ENCODE measurements at places on chromosomes 2 and 18.

DNA sequence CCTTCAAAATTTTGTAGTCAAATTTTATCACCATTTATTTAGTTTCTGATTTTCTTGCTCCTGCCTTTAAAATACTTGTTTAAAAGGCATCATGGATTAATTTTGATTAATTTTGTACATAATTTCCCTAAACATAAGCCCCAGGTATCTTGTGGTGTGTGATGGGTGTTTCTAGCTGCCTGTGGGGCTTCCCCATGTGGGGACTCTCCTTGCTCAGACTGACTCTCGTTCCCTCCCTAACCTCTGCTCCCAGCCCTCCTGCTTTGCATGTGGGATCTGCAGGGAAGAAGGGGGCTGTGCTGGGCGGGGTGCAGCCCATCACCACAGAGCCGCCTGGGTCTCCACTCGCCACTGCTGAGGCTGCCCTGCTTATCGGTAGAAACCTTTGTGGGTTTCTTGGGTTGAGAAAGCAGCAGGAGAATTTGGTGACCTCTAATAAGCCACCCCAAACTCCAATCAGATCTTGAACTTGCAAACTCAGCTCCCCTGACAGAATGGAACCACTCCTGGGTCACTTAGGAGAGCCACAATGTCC lies 72.5 kb downstream of the MRPS9 start:
- DNase-seq: no peak

DNA sequence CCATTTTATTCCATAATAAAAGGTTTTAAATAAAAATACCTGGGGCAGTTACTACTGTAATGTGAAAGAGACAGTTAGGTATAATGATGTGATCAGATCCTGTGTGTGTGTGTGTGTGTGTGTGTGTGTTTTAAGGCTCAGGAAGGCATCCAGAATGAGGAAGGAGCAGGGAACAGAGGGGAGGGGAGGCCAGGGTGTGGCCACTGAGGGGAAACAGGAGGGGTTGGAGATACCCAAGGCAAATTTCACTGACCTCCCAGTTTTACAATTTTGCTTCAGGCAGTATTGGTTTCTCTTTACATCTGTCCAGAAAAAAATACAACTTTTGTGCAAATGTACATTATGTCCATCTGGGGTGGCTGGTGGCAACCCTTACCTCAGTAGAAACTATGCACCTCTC lies 163.5 kb upstream of the FBXO11 start:
- DNase-seq: no peak

- no peak for DNase-seq
Measured at GRCh38 chr18:6747646-6748045, 18.1 kb downstream of the ARHGAP28 start.

- DNase-seq: no peak
Measured at GRCh38 chr18:63022429-63023022, 297.0 kb downstream of the BCL2 start.

GRCh38 chr2:150127995-150128394 lies 359.5 kb downstream of the RND3 start:
- DNase-seq: no peak

DNA sequence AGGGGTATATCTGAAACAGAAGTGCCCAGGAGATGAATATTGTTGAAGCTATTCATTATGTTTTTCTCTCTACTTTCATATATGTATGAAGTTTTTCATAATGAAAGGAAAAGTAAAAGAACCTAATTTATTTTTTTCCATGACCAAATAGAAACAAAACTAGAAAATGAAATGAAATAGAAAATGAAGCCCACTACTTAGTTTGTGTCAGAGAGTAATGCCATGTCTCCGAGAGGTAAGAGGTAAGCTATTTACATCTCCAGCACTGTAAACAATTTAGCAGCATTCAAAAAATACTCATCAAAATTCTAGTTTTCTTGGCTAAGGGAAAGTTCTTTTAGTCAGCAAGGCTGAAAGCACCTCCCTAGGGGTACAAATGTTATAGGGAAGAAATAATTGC lies 238.6 kb downstream of the PTH2R start:
- no peak for DNase-seq

DNA sequence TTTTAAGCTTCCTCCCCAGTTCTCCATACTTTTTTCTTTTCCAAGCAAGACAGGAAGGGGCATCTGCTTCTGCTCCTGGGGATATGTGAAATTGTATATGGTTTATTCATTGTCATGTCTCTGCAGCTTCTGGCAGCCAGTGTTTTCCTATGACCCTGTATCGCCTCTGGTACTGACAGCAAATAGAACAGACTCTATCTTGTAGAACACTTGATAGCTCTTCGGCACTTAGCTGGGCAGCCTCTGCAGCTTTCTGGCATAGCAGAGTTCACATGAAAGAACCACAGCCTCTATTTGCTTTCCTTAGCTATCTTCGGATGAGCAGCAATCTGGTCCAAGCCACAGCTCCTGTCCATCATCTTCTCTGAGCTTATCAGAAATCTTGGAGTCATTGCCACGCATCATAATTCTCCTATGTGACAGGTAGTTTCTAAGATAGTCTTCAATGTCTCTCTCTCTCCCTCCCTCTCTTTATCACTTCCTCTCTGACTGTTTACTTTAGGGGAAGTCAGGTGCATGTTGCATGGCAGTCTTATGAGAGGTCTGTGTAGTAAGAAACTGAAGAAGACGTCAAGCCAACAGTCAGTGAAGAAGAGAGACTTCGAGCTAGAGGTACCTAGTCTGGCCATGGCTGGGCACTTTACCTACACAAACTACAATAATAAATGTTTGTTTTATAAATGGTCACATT lies 627.7 kb upstream of the CDH2 start:
- DNase-seq: no peak

DNA sequence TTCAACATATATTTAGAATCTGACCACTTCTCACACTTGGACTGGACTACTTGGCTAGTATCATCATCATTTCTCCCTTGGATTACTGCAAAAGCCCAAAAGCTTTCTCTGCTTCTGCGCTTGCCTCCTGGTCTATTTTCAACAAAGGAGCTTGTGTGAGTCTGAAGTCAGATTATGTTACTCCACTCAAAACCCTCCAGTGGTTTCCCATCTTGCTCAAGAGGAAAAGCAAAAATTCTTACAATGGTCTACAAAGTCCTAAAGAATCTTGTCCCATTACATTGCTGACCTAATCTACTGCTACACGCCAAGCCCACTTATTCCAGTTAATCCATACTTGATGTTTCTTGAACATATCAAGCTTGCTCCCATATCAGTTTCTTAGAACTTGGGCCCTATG lies 9.6 kb downstream of the PREPL start:
- DNase-seq: no peak

GRCh38 chr18:78208461-78208860 lies 771.2 kb upstream of the SALL3 start:
- DNase-seq: no peak

DNA sequence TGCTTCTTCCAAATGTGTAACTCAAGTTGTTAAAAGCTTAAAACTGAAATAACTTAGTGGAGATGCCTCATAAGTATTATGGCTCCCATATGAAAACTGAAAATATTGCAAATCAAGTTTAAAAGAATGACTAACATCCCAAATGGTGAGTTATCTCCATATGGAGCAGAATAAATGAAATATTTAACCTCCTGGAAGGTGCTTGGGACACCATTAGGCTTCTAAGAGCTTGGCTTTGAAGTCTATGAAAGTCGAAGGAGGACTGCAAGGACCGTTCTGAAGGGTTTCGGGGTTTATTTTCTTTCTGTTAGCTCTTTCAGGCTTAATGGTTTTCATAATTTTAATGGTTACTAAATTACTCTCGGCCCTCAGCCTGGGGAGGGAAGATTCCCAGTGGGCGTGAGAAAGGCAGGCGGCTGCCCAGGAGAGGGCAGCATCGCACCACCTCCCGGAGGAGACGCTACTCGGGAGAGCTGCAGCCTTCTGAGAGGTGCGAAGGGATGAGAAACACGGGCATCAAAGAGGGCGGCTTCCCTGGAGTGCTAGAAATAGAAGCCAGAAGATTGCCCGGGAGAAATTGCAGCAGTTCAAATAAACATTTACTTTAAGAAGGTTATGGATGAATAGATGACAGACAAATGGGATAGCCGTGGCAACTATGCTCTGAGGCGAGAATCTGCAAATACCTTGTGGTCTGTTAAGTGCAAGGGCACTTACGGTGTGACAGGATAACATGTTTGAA lies 43.1 kb downstream of the MAP3K19 start:
- DNase-seq: peak; percentile 41

GRCh38 chr2:179096090-179096489 lies 46.2 kb upstream of the CCDC141 start:
- DNase-seq: no peak

DNA sequence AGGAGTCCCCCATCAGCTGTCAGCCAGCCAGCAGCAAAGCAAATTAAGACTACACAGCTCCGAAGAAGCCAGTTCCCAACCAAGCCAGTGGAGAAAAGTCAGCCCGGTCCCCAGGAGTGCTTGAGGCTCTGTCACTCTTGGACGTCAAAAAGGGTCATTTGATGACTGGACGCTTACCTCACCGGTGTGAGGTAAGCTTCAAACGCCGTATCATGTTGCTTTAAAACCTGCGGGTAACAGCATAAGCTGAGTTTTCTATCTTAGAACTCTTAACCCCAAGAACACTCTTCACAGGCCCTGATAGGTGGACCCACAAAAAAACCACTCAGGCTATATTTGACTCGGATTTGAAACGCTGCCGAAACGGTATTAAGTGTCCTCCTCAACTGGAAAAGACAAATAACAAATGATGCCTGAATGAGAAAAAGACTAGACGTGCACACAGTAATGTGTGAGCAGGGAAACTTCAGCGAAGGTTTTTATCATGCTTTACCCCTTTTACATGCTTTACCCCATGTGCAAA lies 682 bp upstream of the LNPK start:
- DNase-seq: no peak

DNA sequence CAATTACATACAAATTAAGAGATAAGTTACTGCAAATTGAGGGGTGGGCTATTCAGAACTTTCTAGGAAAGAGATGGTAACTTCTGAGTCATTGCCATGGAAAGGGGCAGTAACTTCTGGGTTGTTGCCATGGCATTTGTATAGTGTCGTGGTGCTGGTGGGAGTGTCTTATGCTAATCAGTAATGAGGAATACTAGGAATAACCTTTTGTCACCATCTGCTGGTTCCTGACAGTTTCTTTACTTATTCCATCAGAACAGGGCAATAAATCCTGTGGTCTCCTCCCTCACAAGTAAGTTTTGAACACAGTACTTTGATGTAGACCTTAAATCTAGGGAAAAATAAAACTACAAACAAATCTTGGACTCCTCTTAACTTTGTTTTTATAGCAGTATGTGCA lies 435.4 kb downstream of the BCL11A start:
- no peak for DNase-seq

DNA sequence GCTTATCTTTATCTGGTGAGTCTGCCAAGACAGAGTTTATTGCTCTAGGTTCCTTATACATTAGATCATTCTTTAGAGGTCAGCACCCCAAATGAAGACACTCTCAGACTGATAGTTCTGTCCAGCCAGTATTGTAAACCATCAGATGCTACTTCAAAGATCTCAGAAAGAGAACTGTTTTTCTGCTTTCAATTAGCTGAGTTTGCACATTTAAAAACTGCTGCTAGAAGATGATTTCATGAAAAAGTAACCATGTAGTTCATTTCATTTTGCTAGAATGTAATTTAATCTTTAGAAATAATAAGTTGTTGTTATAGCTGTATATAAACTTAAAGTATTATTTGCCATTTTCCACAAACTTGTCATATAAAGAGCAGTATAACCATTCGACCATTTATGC lies 344.5 kb upstream of the ATP5MC3 start:
- DNase-seq: no peak

- no peak for DNase-seq
Measured at GRCh38 chr18:37346048-37346447, 219.6 kb downstream of the CELF4 start.

DNA sequence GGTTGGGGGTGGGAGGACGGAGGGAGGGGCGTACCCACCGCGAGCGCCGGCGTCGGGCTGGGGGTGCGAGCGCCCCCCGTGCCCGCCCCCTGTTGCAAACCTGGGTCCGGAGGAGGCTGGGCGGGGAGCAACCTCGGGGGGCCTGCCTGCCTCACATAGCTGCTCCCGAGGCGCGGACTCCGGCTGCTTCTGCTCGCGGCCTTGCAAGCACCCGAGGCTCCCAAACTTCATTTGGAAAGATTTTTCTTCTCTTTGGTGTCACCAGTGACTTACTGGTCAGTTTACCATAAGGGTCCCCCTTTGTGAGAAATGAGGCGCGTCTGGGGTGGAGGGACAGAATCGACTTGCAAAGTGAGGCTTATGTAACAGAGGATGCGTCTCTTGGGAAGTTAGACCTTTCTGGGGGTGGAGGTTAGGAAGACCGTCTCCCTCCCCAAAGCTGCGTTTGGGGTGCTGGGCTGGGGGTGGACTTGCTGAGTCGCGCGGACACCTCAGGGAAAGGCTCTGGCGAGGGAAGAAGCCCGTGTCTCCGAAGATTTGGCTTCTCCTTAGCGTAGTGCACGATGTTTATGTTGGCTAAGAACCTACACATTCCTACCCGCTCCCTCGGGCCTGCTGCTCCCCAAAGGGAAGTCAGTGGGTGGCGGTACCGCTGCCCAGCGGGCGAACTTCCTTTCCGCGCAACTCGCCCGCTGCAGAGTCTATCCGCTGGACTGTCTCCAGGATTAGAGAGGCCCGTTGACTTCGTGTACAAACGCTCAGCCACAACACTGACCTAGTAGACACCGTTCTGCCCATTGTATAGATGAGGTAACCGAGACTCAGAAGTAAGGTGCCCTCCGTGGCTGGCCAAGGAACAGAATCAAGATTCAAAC lies 559 bp downstream of the TMEM37 start:
- no peak for DNase-seq

DNA sequence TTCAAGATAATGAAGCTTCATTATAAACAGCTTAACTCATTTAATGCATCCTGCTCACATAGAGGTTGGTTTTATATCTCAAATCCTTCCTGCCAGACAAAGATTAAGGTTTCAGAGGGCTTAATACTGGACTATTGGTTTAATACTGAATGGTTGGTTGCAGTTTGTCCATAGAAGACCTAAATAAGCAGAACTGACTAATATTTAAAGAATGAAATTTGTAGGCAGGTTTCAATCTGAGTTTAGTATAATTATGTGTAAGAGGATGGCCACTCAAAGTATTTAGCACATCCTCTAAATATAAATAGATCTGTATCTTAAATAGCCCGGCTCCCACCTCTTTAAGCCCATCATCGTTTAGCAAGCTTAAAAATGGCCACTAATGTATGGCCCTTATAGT lies 92.5 kb downstream of the EPB41L5 start:
- DNase-seq: no peak

GRCh38 chr2:40556293-40556692 lies 104.4 kb upstream of the SLC8A1 start:
- no peak for DNase-seq

DNA sequence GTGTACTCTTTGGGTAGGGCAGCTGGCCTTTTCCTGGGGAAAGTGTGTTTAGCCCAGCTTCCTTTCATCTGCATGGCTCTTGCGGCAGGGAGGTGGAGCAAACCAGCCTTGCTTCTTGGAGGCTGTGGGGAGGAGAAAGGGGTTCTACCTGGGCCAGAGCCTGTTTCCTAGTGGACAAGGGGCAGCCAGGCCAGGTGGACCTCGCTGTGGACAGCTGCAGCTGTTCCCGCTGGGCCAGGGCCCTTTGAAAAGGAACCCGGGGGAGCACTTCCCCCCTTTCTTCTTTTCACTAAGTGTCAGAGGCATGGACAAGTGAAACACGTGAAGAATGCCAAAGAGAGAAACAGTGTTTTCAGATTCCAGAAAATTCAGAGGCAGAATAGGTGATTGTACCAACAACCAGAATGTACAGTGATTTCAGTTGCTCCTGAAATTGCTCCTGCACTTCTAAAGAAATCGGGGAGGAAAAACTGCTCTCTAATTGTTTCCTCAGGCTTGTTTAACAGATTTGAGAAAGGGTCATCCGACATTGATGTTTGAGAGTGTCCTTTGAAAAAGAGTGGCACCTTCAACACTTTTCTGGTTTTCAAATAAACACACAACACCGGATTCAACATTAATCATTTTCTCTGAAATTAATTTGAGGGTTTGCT lies 3.9 kb downstream of the GLI2 start:
- DNase-seq: no peak

Data from stimulated activated CD4-positive, alpha-beta T cell treated with anti-CD3 and anti-CD28 coated beads, Interleukin-1b, Interleukin-23, amount 100 ng/mL, for 24 hours (primary cell).